ENCODE measurements at places on chromosomes 12 and 14. TPM values are rescaled to one million over a fixed set of nuclear protein-coding genes. Genes with fewer than 3 reads are reported as not detected.

The NID2 gene
- polyA plus RNA-seq = 16.5 TPM

The CPM gene
- polyA plus RNA-seq = 0.85 TPM

The ACACB gene
- polyA plus RNA-seq = 7.1 TPM

The AQP6 gene
- 0.06 TPM for polyA plus RNA-seq

The NRDE2 gene
- 5.4 TPM for polyA plus RNA-seq

The ANO2 gene
- polyA plus RNA-seq = 1.7 TPM

The TAS2R30 gene
- polyA plus RNA-seq = 0.16 TPM

The GDF3 gene
- polyA plus RNA-seq = 4.3 TPM

DNA sequence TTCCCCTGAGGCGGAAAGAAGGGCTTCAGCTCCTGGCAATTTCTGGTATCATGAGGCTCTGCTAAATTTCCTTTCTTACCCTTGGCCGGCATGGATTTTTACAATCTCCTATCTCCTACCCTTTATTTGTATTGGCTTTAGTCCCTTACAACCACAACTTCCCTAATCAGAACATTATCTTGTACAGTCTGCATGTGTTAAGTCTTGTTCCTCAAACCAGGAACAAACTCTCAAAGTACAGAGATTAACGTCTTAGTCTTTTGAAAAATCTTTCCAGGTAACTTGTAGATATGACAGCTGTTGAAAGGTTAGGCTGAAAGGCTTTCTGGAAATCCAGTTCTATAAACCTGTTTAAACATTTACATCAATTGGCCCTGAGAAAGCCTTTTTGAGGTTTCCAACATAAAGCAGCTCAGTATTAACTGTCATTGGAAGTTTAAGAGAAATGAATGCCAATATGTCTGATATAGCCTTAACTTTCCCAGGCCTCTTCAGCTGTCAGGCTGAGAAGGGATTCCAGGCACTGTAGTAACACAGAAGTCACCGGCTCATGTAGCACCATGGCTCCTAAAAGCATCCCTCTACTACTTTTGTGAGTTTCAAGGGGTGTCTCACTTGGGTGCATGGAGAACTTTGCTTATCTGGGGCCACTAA lies 360.5 kb downstream of the FUT8 start:
- no peak for DNase-seq

GRCh38 chr12:113174461-113175384 lies 10.6 kb downstream of the DDX54 start:
- DNase-seq = peak; percentile 96

DNA sequence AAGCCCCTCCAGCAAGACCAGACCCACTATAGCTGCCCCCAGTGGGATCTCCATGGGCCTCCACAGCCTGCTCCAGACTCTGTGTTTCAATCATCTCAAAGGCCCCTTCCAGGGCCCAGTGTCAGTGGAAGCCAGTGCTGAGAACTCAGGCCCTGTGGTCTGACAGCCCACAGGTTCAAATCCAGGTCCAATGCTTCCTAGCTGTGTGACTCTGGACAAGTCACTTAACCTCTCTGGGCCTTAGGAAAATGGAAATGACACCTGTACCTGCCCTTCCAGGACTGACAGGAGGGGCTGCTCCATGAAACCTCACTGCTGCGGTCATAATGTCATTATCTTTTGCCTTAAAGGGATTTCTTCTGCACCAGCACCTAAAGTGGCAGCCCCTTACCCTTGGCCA lies 101.9 kb downstream of the NCOR2 start:
- DNase-seq = no peak

DNA sequence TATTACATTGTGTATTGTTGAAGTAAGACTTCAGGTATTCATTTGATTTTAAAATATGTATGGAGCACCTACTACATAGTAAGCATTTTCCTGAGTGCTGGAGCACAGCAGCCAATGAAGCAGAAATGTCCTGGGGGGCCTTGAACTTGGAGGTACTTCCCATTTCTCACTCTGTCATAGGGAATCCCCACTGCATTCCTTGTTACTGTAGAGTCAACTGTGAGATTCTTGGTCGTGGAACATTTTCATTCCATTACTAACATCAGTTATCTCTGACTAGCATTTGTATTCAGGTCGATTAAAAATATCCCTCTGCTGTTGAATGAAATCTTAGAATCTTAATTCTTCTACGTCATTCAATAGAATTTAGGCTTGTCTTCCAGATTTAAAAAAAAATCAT lies 66.7 kb downstream of the PDE3A start:
- no peak for DNase-seq

DNA sequence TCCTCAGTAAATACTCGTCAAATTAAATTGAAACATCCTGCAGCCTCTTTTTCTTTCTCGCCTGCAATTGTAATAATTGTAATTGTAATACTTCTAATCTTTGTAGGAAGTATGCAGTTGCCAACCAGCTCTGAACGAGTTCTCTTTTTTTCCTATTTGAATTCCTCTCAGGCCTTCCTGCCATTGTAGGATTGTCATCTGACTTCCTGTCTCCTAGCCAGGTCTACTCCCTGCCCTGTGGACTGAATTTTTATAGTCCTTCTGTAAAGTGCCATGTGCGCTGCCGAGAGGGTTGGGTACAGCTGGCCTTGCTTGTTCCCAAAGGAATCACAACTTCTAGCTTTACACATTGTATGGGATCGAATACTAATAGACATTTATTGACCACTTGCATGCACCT lies 183.3 kb downstream of the SSPN start:
- no peak for DNase-seq

DNA sequence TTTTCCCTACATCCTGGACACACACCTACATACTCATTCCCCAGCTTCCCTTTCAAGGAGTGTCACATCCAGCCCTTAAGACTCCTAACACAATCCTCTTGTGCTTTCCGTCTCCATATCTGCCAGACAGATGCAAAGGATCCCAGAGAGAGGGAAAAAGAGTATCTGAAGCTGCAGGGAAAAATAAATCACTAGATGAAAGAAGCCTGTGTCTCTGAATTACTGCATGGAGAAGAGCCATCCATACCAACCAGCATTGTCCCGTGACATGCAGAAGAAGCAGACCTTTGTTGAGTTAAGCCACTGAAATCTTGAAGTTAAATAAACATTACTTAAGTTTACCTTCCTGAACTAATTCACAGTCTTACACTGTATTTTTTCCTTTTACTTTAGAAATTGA lies 54.6 kb downstream of the GTF2A1 start:
- no peak for DNase-seq

DNA sequence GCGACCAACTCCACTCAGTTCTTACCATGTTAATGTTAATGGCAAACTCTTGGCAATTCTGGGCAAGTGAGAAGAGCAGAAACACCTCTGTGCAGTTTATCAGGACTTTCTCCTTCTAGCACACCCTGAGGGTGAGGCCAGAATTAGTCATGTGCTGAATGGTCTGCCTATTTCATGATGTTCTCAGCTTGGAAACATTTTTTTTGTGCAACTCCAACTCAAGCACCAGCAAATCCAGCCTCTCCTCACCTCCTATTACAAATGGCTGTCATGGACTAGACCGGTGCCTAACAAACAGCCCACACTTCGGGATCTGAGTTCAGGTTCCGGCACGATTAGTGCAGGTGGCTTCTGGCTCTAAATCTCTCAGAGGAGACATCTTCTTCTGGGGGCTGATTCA lies 246.0 kb downstream of the ZFP36L1 start:
- DNase-seq = no peak

GRCh38 chr12:112317481-112317880 lies 64.8 kb downstream of the HECTD4 start:
- DNase-seq = no peak

DNA sequence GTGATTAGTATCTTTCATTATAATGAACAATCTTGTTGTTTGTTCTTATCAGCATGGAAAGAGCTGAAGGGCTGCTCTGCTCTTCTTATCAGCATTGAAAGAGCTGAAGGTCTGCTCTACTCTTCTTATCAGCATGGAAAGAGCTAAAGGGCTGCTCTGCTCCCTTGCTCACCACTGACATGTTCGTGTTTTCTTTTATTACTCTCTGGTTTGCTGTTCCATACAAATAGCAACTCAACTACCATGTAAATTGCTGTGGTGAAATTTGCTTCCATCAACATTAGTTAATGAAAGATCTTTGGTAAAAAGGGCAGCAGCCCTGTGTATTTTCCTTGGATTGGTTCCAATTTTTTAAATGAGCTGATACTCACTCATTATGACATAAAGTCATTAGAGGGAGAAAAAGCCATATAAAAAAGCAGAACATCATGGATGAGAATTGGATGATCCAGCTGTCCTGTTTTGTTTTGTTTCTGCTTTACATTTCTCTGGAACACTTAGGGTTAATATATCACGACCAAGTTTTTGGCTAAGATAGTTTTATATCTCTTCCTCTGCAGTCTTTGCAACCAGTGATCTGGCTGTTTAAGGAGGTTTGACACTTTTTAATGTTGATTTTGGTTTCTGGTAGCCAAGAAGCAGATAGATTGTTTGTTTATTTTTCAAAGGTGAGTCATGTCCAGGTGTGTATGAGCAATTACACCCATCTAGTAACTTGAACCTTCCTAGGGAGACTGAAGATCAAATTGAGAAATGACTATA lies 356.6 kb downstream of the CEP128 start:
- no peak for DNase-seq

GRCh38 chr12:131862600-131862993 lies 31.8 kb upstream of the ULK1 start:
- DNase-seq = no peak

DNA sequence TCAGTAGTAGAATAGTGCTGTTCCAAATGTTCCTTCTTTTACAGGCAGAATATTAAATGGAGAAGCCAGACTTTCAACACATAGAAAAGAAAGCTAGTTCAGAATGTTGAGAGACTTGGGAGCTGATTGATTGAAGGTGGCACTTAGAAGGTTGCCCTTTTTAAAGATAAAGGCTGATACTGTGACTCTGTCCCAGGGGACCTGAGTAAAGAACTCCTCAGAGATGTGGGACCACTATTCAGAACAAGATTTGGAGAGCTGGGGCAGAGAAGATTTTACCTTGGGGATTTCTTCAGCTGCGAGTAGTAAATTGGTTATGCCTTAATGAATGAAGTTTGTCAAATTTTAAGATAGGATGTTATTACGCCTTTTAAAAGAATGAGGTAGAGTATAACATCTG lies 21.4 kb upstream of the BTG1 start:
- no peak for DNase-seq

DNA sequence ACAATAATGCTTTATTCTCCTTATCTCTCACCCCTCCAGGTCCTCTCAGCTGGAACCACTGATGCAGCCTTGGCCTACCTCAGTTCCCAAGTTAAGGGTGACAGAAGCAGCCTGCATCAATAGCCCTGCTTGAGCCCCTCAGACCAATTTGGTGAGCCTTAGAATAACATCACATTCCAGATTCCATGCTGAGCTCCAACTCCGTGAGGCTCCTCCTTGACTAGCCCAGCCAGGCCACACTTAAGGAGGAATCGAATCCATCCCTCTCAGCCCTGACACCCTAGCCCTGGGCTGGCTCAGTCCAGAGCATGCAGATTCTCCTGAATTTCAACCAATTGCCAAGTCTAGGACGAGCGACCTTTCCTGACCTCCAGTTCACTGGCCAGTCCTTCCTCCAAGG lies 91.1 kb downstream of the ARMH4 start:
- DNase-seq = no peak

DNA sequence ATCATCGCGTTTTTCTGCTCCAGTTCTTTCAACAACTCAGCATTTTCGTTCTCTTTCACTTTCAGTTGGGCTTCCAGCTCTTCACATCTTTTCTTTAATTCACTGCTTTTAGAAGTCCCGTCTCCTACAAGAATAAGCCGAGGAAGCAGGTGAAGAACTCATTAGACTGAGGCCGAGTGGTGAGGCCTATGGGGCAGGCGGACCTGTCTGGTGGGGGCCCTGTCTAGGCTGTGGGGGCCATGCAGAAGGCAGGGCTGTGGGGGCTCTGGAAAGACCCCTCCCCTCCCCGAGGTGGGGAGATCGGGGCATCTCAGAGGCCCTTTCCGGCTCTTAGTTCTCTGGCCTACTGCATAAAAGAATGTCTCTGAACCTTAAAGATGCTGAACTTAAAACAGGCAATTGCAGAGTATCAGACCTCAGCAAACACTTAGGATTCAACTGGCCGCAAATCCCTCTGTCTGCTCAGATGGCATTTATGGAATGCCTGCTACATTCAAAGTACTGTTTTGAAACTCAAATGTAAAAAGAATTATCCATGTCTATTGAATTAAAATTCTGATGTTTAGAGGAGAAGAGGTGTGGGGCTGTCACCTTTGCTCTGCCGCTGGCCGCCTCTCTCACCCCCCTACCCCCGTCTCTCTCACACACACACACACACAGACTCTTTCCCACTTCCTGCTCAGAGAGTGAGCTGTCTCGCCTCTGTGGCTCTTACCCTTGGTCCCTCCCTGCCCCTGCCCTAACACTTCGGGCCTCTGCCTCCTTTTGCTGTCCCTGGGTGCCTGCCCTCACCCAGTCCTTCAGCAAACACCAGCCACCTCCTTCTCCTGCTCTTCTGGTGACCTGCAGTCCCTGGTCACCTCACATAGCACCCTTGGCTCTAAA lies 34.7 kb downstream of the CCDC92 start:
- no peak for DNase-seq

DNA sequence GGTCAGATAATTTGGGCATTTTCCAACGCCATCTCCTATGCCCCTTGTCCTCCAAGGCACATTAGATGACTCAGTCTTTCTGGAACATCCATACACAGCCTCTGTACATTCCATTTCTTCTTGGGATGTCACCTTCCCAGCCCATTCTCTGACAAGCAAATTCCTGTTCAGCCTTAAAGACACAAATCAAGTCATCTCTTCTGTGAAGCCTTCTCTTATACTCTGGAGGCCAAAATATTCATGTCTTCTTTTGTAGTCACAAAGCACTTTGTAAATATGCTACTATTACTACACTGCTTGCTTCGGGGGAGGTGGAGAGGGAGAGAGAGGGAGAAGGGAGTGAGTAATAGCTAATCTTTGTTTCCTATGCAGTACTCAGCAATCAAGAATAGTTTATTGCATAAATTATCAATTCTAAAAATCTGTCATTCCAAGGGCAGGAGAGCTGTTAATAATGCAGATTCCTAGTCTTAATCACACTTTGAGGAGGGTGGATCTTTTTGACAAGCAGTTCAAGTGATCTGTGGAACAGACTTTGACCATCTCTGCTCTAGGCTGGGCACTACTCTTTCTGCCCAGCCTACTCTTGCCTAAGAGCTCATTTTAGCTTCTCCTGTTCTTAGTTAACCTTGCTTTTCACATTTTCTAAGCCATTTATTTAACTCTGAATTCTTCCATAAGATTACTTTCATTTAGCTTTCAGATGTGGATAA lies 27.9 kb downstream of the KCNMB4 start:
- DNase-seq = no peak

- no peak for DNase-seq
Measured at GRCh38 chr14:69558774-69559173, 15.9 kb downstream of the CCDC177 start.

DNA sequence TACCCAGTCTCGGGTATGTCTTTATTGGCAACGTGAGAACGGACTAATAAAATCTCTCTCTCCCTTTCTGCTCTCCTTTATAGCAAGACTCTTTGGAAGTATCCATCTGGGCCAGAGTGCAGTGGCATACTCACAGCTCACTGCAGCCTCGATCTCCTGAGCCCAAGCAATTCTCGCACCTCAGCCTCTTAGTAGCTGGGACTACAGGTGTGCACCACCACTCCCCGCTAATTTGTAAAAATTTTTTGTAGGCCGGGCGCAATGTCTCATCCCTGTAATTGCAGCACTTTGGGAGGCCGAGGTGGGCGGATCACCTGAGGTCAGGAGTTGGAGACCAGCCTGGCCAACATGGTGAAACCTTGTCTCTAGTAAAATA lies 33.2 kb upstream of the PPP2R5C start:
- no peak for DNase-seq

All from H1 (cell line).